Articular chondrocyte of knee joint (primary cell): ENCODE measurements at places on chromosomes 6 and 20. TPM values are rescaled to one million over a fixed set of nuclear protein-coding genes. Genes with fewer than 3 reads are reported as not detected.

The CAGE1 gene
- total RNA-seq = under 0.01 TPM in 2 replicates

The PDYN gene
- total RNA-seq = not detected in 2 replicates

The GSTA1 gene
- total RNA-seq = 0.26 TPM in 1 of 2 replicates, not detected in the other

The POM121L2 gene
- total RNA-seq = not detected in 2 replicates

The ADISSP gene
- 12.5 and 16.2 TPM in 2 replicates for total RNA-seq

The UBD gene
- total RNA-seq = 0.22 TPM in 1 of 2 replicates, not detected in the other

The WFDC10B gene
- not detected in 2 replicates for total RNA-seq

The TSPO2 gene
- not detected in 2 replicates for total RNA-seq

The KHDC1L gene
- total RNA-seq = 0.26 and 0.54 TPM in 2 replicates

The ARMC12 gene
- total RNA-seq = 0.39 and 0.54 TPM in 2 replicates

The KATNA1 gene
- 33.6 and 35.8 TPM in 2 replicates for total RNA-seq

The IL20RA gene
- 0.26 and 0.43 TPM in 2 replicates for total RNA-seq

The OR2H2 gene
- not detected in 2 replicates for total RNA-seq

The GMPR gene
- 4.2 and 4.9 TPM in 2 replicates for total RNA-seq

The SLCO4A1 gene
- 0.11 and 0.13 TPM in 2 replicates for total RNA-seq

The POU5F1 gene
- 0.65 and 0.97 TPM in 2 replicates for total RNA-seq

The B3GAT2 gene
- total RNA-seq = under 0.01 TPM in 2 replicates

The F13A1 gene
- 0.13 and 0.54 TPM in 2 replicates for total RNA-seq

The GFRAL gene
- total RNA-seq = not detected in 2 replicates

The ANGPT4 gene
- total RNA-seq = under 0.01 TPM in 1 of 2 replicates, not detected in the other

The VSX1 gene
- total RNA-seq = not detected in 2 replicates

The FKBP1C gene
- 0.32 and 0.65 TPM in 2 replicates for total RNA-seq

The MOXD1 gene
- 19.5 and 39.2 TPM in 2 replicates for total RNA-seq

The NRSN1 gene
- not detected in 2 replicates for total RNA-seq

The OPRM1 gene
- not detected in 2 replicates for total RNA-seq

The GDAP1L1 gene
- 0.13 and 0.22 TPM in 2 replicates for total RNA-seq

The EYA2 gene
- total RNA-seq = 0.78 and 1.8 TPM in 2 replicates

The SLC26A8 gene
- 0.32 TPM in 1 of 2 replicates, not detected in the other for total RNA-seq

The MAP7 gene
- total RNA-seq = 0.78 and 1.4 TPM in 2 replicates

The TP53TG5 gene
- total RNA-seq = not detected in 2 replicates

The ZNF341 gene
- 1.4 and 1.7 TPM in 2 replicates for total RNA-seq

The CD40 gene
- 1.2 and 2.2 TPM in 2 replicates for total RNA-seq

The MMP24 gene
- total RNA-seq = 1.4 TPM in 2 replicates

The DCBLD1 gene
- 22.7 and 28.5 TPM in 2 replicates for total RNA-seq

The CST1 gene
- total RNA-seq = not detected in 2 replicates

The TFAP2B gene
- not detected in 2 replicates for total RNA-seq

The HLA-F gene
- 5.0 and 16.4 TPM in 2 replicates for total RNA-seq

The SNHG17 gene
- 3.5 and 8.5 TPM in 2 replicates for total RNA-seq

The AFG1L gene
- 5.2 and 7.9 TPM in 2 replicates for total RNA-seq

The C2 gene
- total RNA-seq = 19.1 and 22.0 TPM in 2 replicates

The BPIFB4 gene
- not detected in 2 replicates for total RNA-seq
